ENCODE measurements at places on chromosomes 4 and X.

- DNase-seq, result no peak
Measured at GRCh38 chr4:11470438-11471045, 41.8 kb upstream of the HS3ST1 start.

GRCh38 chr4:184320631-184321030, 103.0 kb upstream of the ENPP6 start:
- no peak for DNase-seq

- DNase-seq, result no peak
Measured at GRCh38 chr4:1238676-1239000, 10.3 kb downstream of the CTBP1 start.

- DNase-seq, result no peak
Measured at GRCh38 chr4:169100670-169101101, 90.6 kb upstream of the CBR4 start.

DNA sequence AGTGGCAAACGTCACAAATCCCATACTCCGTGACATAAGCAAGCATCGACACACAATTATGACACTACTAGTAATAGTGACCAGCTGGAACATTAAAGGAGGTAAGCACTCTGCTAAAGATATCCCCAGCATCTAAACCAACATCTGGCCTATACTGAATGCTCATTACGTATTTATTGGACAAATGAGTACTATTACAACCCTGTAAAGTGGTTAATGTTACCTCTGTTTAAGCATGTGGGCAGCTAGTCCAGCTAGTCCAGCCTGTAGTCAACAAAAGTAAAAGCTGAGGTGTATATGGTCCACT, 419 bp upstream of the RPGR start:
- DNase-seq, result no peak

- no peak for DNase-seq
Measured at GRCh38 chr4:26372076-26372475, 51.3 kb downstream of the RBPJ start.

DNA sequence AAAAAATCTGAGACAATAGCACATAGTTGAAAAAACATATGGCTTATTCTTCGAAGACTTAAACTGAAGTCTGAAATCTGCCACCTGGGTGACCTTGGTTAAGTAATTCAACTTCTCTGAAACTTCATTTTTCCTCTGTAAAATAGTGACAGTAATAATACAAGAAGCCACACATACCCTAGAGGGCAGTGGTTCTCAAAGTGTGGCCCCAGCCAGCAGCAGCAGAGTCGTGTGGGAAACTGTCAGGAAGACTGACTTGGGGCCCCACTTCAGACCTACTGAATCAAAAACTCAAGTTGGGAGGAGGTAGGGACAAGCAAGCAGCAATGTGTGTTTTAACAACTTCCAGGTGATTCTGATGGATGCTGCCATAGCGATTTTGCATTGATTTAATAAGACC, 249.9 kb downstream of the HNRNPD start:
- no peak for DNase-seq

GRCh38 chr4:3218824-3219760, 29.9 kb upstream of the MSANTD1 start:
- no peak for DNase-seq

DNA sequence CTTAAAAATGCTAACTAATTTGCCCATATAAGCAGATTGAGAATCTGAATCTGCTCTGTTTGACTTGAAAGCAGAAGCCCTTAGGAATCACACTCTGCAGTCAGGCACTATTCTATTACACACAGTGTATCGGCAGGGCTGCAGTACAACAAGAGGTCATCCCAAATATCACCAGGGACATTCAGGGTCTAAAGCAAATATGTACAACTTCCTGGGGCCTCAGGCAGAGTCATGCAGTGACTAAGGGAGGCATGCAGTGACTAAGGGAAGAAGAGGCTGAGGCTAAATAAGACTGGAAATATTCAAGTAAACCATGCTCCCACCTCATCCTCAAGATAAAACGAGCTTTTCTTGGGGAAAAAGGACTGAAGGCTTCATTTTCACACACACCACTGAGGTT, 20.9 kb downstream of the MAPK10 start:
- DNase-seq, result no peak

DNA sequence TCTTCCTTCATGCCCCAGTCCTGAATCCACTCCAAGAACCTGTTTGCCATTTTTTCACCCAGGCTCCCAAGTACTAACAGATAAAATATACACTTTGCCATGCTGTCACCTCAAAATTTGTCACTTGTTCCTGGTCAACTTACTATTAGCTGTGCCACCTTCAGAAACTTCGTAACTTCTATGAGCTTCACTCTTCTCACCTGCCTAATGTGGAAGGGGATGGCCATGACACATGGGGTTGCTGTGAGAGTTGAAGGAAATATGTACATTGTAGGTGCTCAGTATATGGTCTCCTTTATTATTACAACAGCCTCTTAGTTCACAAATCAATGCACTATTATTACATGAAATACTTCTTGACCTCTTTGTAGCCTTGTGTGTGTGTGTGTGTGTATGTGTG, 10.4 kb downstream of the TMSB4X start:
- no peak for DNase-seq

GRCh38 chr4:138602664-138603063, 360.5 kb upstream of the SLC7A11 start:
- DNase-seq, result no peak

- DNase-seq, result no peak
Measured at GRCh38 chrX:69813677-69814076, 197.8 kb downstream of the EDA start.

- DNase-seq, result no peak
Measured at GRCh38 chrX:136480383-136480782, 7.4 kb upstream of the BRS3 start.

GRCh38 chr4:188417181-188417580, 277.9 kb downstream of the TRIML1 start:
- no peak for DNase-seq

- no peak for DNase-seq
Measured at GRCh38 chr4:176236946-176237345, 32.1 kb downstream of the ASB5 start.

GRCh38 chr4:148238811-148239493, 203.3 kb downstream of the NR3C2 start:
- DNase-seq, result no peak

DNA sequence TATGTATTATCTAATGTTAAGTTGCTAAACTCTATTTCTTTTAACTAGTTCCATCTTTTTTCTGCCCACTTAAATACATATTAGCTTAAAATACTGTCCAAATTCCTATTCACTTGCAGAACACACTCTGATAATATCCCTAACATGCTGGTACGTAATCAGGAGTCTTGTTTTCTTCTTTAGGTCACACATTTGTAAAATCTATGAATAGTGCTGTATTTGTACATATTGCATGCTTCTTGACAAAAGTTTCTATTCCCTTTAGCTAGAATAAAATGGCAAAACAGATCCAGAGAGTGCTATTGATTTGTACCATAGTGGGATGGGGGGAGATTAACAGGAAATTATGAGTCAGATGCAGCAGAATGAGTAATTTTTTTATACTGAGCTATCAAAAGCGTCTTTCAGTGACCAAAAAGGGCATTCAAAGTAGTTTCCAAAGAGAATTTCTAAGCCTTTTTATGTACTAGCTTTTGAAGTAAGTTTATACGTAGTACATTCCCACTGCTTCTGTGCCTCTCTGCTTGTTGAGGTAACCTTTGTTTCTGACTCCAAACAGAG, 126.5 kb downstream of the PTPN13 start:
- DNase-seq, result no peak

- no peak for DNase-seq
Measured at GRCh38 chr4:3701271-3701734, 64.9 kb upstream of the ADRA2C start.

DNA sequence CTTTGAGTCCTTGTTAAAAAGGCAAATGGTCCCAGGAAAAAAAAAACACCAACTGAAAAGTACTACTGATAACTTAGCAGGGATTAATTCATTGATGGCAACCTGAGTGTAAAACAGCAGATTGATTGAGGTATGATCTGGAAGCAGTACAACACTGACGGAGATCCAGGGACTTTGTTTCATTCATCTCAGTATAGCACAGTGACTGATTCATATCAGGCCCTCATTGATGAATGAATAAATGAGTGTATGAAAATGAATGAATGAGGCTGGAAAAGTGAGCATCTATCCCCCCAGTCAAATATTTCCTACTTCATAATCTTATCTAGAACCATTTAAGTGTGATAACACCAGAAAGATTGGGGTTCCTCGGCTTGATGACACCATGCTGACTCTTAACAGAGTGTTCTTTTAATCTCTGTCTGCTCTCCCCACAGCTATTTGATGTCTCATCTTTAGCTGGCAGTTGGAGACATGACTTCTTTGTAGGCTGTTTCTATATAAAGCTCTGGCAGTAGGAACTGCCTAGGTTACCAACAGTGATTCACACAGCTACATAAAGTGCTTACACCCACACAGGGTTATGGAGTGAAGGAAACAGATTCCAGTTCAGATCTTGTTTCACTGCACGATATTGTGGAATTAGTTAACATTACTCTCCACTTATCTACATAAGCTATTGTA, 18.6 kb upstream of the RNF128 start:
- no peak for DNase-seq

- DNase-seq, result no peak
Measured at GRCh38 chrX:20362268-20363267, 95.9 kb upstream of the RPS6KA3 start.

- no peak for DNase-seq
Measured at GRCh38 chrX:111719426-111720210, 38.6 kb downstream of the ALG13 start.

DNA sequence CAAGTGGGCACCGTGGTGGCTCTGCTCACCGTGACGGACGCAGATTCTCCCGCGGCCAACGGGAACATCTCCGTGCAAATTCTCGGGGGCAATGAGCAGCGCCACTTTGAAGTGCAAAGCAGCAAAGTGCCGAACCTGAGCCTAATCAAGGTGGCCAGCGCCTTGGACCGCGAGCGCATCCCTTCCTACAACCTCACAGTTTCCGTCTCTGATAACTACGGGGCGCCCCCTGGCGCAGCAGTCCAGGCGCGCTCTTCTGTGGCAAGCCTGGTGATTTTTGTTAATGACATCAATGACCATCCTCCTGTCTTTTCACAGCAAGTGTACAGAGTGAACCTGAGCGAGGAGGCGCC, 2.7 kb downstream of the FAT4 start:
- no peak for DNase-seq

DNA sequence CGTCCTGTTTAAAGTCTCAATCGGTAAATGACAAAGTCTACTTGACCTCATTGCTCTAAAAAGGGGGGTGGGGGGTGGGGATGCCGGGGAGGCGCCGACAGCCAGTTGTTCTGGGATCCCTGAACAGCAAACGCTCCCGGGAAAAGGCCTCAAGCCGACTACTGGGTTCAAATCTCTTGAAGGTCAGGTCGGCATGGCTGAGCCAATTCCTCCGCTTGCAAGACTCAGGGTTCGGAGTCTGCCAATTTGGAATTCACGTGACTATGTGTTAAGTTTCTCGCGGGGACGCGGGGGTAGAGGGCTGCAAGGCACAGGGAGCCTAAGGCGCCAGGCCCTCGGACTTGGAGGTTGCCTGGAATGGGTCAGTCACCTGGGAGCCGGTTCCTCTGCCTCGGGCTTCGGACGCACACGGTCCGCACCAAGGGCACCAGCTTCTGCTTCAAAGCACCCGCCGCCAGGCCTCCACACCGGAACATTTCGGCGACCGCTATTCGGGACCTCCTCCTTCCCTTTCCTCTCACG, 399 bp downstream of the AIFM1 start:
- DNase-seq, result no peak

DNA sequence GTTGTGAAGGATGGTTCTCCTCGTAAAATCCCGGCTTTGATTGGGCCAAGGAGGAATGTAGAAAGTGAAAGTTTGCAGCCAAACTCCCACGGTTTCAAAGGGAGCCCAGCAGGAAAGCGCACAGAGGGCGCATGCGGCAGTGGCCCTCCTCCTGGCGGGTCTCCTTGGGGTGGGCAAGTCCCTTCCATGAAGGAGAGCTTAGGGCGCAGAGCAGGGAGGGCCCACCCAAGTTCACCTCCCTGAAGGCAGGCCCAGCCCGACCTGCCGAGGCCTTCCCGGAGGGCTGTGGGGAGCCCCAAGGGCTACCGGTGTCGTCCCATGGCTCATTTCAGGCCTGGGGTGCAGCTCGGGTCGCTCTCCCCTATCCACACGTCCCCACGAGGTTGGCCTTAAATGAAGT, 2.0 kb downstream of the PDZD4 start:
- DNase-seq, result no peak

DNA sequence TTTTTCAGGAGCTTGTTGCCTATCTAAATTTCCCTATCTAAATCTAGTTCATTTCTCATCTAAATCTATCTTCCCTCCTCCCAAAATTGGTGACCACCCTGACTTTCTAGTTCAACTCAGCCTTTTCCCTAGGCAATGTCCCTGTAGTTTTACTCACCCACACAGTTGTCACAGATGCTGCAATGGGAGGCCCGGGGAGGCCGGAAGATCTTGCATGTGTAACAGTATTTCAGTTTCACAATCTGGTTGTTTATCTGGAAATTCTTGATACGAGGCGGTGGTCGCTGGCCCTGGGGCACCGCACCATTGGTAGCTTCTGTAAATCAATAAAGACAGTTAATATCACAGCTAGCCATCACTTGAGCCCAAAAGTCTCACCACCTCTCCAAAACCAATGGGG, 20.2 kb downstream of the ZDHHC9 start:
- DNase-seq, result no peak

GRCh38 chrX:13029887-13030771, 14.3 kb downstream of the FAM9C start:
- no peak for DNase-seq

- DNase-seq, result no peak
Measured at GRCh38 chr4:39713691-39714090, 15.8 kb downstream of the UBE2K start.

DNA sequence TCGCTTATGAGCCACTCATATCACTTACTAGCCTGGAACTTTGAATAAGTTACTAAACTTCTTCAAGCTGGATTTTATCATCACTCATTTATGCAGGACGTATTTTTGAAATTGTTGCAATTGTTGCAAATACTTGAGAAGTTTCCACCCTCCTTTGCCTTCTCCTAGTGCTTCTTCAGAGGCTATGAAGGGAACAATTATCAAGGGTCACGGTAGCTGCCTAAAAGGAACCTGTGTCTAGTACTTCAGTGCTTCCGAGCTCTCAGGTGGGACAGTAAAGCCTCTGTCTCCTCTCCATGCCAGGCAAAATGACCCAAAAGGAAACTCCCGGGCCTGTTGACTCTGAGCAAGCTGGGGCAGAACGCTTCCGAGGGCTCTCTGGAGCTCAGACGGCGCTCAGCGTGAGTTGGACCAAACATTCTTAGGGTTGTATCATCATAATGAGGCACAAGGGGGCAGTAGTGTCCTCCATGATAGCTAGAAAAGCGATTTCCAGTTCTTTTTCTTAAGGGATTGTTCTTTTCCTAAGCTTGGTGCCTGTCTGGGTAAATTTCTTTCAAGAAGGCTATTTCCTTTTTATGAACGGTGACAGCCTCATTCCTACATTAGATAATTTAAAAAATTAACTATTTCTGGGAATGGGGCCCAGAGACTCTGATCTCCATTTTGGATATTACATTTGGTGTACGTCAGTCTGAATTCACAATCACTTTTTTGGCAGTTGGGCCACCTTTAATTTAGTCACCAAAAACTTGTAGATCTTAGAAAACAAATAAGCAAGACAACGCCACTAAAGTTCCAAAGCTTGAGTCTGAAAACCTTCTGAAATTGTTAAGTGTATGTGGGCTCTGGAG, 73.1 kb downstream of the PACRGL start:
- DNase-seq, result no peak
